ENCODE measurements at places on chromosomes 2 and 18.

GRCh38 chr2:49754381-49754780 is 600.1 kb upstream of the FSHR start:
- no peak for DNase-seq

GRCh38 chr2:239393388-239393940 is 7.4 kb downstream of the HDAC4 start:
- no peak for DNase-seq

GRCh38 chr18:79578396-79579260 is 101.0 kb upstream of the CTDP1 start:
- no peak for DNase-seq

DNA sequence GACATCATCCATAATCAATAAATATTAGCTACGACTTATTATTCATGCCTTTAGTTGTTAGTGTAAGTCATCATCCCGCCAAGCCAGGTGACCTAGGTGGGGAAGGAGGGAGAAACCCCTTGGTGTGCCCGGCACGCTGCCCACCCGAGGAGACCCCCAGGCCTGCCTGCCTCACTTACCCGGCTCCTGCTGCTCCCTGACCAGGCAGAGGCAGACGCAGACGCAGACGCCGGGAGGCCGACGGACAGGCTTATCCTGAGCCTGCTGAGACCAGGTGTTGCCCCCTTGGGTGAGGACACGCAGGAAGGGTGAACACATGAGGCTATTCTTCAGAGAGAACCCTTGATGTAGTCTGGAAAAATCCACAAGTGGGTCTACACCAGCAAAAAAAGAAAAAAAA is 401.8 kb downstream of the GALR1 start:
- DNase-seq: no peak

DNA sequence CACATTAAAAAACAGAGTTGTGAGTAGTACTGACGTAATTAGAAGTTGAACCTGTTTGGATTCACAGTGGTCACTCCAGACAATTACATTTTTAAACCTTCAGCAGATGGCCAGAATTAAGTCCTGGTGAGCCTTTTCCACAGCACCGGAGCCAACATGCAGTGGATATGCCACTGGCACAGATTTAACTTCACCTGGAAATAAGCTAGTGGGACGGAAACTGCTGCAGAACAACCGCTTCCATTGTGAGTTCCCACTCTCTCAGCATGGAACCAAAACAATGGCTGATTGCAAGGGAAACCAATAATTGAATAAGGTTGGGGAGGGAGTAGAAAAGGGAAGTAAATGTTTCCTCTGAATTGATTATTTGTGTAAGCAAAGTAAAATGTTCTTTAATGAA is 515.1 kb downstream of the STK39 start:
- no peak for DNase-seq

DNA sequence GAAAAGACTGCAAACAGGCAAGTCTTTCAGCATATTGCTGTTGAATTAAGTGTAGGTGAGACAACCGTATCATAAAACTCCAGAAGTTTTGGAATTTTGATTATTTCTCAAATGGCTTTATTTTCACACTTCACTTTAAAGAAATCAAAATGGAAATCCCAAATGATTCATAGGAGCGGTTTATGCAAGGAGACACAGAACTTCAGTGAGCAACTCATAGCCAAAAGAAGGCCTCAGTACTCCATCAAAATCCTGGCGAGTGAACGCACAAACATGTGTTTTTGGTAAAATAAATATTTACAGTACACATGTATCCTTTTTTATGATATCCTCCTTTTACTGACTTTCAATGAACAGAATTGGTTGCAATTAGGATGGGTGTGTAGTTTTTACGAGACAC is 140.4 kb upstream of the APCDD1 start:
- DNase-seq: no peak

DNA sequence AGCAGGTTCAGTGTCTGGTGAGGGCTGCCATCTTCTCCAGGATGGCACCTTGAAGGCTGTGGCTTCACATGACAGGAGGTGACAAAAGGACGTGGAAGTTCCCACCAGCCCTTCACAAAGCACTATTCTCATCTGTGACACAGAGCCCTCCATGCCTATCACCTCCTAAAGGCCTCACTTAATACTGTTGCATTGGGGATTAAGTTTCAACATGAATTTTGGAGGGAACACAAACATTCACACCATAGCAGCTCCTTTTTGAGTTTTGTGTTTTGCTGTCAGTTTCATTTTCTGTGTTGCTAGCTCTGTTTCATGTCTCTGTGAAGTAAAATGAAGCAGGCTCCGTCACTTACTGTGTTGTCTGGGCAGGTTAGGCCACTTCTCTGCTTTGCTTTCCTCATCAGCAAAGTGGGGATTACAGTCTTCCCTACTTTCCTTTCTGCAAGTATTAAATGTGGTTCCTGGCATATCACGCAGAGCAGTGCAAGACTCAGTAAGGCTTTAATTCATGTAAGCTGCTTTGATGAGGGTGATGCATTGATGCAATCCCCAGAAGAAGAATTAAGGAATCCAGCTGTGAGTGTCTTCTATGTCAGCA is 31.6 kb downstream of the LIMS1 start:
- DNase-seq: no peak

- DNase-seq: no peak
Measured at GRCh38 chr18:46950064-46950656, 32.8 kb downstream of the KATNAL2 start.

- no peak for DNase-seq
Measured at GRCh38 chr2:242056026-242056425, 186.5 kb downstream of the RTP5 start.

GRCh38 chr2:160512491-160512890 is 18.9 kb upstream of the RBMS1 start:
- no peak for DNase-seq

DNA sequence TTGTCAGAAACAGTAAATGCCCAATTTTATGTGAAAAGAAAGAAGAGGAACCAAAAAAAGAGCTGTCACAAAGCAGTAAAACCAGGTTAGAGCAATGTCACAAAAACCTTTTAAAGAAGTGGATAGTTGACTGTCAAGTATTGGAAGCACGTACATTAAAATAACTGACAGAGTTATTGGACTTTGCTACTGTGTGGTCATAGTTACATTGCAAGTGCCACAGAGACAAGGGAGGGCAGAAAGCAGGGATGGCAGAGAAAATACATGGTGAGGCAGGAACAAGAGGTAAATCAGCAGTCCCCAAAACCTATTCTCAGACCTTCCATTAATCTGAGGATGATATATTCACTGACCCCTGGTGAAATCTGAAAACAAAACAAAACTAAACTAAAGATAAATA is 116.3 kb downstream of the LRP1B start:
- no peak for DNase-seq

- no peak for DNase-seq
Measured at GRCh38 chr2:135225781-135226180, 173.7 kb downstream of the RAB3GAP1 start.

GRCh38 chr2:12007282-12007681 is 260.9 kb downstream of the LPIN1 start:
- DNase-seq: no peak

- no peak for DNase-seq
Measured at GRCh38 chr2:119947535-119947934, 65.3 kb upstream of the EPB41L5 start.

GRCh38 chr2:21887881-21888280 is 764.1 kb downstream of the TDRD15 start:
- DNase-seq: no peak

DNA sequence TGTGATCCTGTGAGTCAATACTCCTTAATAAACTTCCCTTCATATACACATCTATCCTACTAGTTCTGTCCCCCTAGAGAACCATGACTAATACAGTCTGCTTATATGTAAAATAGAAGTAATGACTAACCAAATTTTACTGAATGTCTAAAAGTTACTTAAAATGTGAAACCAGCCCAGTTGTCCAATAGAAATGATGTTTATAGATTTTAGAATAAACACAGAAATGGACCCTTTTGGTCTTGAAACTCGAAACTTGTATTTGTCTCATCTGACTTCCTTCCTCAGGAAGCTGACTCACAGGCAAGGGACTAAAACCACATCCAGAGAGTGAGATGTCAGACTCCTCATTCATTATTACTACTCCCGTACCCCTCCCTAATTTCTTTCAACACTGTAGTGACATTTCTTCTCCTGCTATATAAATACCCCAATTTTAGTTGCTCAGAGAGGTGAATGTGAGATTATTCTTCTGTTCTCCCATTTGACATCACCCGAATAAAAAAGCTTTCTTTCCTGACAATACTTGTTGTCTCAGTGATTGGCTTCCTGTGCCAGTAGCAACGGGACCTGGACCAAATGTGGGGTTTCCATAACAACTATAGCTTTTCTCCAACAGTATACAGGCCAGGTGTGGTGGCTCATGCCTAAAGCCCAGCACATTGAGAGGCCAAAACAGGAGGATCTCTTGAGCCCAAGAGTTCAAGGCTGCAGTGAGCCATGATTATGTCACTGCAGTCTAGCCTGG is 486.0 kb downstream of the ERBB4 start:
- DNase-seq: no peak

- no peak for DNase-seq
Measured at GRCh38 chr2:88615822-88616221, 11.4 kb downstream of the EIF2AK3 start.

DNA sequence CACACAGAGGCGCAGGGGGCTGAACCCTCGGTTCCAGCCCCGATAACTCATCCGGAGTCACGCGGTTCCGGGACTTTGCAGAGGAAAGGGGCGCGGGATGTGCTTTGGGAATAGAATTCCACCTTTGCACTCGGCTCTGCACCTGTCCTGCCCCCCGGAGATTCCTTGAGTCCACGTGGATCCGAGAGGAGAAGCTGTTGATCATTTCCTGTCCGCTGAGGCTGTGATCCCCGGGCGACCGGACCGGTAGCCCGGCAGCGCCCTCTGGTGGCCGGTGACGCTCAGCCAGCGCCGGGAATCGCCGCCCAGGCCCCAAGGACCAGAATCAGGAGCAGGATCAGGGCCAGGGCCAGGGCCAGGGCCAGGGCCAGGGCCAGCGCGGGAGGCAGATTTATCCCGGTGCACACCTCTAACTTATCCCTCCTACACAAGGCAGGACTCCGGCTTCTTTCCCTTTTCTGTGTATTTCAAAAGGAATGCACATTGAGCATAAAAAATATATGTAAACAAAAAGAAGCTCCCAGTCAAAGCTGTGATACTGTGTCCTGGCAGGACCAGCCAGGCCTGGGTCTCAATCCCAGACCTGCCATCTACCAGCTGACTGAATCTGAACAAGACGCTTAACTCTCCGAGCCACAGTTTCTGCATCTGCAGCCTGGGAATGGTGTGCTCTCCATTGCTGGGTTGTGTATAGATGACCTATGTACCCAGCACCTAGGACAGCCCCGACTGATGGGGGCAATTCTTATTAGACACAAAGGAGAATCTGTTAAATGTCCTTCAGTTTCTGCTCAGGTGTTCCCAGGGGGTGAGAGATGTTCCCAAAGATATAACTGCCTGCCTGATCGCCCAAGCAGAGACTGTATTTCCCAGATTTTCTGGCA is 8.5 kb upstream of the SPATA3 start:
- DNase-seq: peak; percentile 77

DNA sequence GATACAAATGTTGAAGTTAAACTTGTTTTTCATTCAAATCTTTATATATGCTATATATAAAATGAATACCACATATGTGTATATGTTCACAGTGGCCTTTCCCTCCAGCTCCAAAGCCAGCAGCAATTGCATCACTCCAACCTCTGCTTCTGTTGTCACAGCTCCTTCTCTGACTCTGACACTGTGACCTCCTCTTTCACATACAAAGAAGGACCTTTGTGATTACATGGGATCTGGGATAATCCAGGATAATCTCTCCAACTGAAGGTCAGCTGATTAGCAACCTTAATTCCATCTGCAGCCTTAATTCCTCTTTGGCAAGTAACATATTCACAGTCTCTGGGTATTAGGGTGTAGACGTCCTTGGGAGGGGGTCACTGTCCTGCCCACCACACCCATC is 8.4 kb downstream of the FLACC1 start:
- DNase-seq: no peak

DNA sequence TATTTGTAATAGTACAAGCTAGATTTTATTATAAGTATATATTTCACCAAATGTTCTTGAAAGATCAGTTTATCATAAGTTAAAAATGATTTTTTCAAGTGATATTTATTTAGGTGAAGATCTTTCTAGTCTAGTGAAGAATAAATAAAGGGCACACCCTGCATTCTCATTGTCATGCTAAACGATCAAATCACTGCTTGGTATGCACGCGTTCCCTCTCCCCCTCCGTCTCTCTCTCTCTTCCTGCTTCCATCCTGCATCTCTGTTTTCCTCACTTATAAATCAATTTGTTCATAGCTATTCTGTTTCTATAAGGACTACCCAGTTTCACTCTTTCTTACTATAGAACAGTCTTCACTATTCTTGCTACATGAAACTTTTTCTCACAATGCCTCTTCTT is 1067.4 kb downstream of the LRP1B start:
- DNase-seq: no peak

DNA sequence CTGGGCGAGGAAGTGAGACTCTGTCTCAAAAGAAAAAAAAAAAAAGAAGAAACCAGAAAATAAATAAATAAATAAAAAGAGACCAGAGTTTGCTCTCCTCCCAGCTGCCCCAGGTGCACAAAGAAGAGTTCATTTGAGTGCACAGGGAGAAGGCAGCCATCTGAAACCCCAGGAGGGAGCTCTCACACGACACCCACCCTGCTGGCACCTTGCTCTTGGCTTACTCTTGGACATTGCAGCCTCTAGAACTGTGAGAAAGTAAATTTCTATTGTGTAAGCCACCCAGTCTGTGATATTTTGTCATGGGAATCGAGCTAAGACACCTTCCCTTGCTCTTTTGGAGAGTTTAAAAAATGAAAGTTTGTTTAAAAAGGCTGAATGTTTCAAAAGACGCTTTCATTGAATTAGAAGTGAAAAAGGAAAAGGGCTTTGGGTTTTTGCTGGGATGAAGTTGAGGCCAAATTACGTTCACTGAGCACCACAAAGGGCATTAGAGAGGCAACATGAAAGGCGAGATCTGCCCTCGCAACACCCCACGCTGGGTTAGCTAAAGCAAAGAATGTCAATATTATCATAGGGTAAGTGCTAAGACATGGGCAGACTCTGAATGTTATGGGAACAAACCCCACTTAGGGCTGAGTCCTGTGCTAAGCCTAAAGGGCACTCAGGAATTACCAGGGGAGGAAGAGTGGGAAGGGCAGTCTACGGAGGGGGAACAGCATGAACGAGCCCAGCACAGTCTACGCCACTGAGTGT is 128.9 kb upstream of the RIOK3 start:
- no peak for DNase-seq

- DNase-seq: no peak
Measured at GRCh38 chr2:27320958-27321543, 1.8 kb downstream of the MPV17 start.
